ENCODE measurements at places on chromosomes 7 and 10. TPM values are rescaled to one million over a fixed set of nuclear protein-coding genes. Genes with fewer than 3 reads are reported as not detected.

Gene ITIH5
- not detected for polyA plus RNA-seq

Gene NEURL1
- polyA plus RNA-seq, result 0.63 TPM

Gene CHST15
- 38.8 TPM for polyA plus RNA-seq

Gene HPSE2
- polyA plus RNA-seq, result not detected

Gene RNLS
- 12.3 TPM for polyA plus RNA-seq
